ENCODE measurements at places on chromosomes 13 and 19. TPM values are rescaled to one million over a fixed set of nuclear protein-coding genes. Genes with fewer than 3 reads are reported as not detected.

The TMC4 gene
- 1.1 TPM for polyA plus RNA-seq

The KLK3 gene
- polyA plus RNA-seq, result not detected

The OR7D2 gene
- not detected for polyA plus RNA-seq

DNA sequence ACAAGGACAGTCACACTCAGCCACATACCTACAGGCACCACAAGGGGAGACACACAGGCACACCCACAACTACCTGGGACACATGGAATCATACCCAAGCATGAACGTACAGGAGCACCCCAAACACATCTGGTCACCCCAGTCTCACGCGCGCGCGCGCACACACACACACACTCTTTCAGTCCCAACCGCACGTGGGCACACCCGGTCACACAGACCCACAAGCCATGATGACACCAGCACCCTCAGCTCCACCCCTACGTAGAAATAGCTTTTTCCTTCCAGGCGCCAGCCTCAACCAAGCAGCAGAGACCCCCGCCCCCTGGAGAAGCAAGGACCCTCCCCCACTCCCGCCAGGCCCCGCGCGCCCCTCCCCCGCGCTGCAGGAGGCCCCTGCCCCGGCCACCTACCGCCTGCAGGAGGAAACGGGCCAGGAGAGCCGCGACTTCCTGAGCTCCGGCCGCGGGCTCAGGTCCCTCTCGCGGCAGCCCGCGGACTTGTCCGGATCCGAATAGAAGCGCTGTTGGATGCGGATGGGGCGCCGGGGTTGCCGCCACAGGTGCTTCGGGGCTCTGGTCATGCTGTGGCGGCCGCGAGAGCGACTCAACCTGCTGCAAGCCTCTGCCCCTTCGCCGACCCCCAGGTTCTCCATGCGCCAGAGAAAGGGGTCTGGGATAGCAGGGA, 6.4 kb upstream of the PDE4C start:
- DNase-seq, result no peak

DNA sequence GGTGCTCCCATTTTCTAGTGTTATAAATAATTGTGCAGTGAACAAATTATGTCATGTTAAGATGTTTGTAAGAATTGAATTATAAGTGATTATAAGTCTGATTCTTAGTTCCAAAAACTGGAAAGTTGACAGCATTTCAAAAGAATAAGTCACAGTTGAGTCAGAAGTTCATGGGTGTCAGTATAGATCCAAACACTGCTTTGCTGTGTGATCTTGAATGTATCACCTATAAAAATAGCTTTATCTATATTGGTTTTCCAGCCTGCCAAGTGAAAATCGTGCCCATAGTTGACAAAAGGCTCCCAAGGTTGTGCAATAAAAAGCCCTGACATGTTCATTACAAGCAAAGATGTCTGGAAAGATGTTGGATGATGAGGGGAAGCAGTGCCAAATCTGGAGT, 336.0 kb downstream of the MTUS2 start:
- no peak for DNase-seq

DNA sequence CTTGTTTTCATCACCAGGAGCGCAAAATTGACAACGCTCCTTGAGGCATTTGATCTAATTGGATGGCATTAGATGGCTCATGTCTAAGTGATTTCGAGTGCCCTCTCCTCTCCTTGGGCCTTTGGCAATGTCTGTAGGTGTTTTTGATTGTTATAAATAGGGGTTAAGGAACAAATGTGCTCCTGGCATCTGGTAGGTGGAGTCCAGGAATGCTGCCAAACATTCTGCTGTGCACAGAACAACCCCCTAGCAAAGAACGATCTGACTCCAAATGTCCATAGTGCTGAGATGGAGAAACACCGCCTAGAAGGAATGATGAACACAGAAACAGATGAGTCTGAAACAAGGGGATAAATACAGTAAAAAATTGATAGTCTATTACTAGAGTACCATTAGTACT, 68.0 kb upstream of the C1QTNF9B start:
- DNase-seq, result no peak

- DNase-seq, result no peak
Measured at GRCh38 chr13:60575142-60575541, 178.1 kb downstream of the TDRD3 start.

DNA sequence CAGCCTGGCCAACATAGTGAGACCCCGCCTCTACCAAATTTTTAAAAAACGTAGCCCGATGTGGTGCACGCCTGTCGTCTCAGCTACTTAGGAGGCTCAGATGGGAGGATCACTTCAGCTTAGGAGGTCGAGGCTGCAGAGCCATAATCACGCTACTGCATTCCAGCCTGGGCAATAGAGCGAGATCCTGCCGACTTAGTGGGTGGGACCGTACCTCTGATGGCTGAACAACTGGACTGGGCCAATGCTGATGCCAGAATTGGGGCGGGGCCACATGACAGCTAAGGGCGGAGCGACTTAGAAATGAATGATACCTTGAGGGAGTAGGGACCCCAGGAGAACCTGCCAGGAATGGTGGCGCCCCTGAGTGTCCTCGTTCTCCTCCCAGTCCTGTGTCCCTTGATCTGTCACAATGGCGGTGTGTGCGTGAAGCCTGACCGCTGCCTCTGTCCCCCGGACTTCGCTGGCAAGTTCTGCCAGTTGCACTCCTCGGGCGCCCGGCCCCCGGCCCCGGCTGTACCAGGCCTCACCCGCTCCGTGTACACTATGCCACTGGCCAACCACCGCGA, 3.6 kb downstream of the LTBP4 start:
- DNase-seq, result no peak

DNA sequence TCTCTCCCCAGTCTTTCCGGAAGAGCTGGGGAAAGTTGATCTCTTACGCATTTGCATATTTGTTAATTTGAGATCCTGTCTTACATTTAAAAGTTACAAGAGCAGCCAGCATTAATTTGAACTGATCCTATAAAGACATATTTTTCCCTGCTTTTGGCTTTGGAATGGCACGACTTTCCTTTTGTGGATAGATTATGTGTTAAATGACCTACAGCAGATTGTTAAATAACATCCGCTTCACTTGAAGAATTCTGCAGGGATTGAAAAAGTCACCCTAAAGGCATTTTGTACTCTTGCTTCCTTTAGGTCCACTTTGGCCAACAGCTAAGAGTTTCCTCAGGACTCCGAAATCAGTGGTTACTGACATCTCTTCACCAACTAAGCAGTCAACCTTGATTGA, 334.0 kb downstream of the TBC1D4 start:
- DNase-seq, result no peak

DNA sequence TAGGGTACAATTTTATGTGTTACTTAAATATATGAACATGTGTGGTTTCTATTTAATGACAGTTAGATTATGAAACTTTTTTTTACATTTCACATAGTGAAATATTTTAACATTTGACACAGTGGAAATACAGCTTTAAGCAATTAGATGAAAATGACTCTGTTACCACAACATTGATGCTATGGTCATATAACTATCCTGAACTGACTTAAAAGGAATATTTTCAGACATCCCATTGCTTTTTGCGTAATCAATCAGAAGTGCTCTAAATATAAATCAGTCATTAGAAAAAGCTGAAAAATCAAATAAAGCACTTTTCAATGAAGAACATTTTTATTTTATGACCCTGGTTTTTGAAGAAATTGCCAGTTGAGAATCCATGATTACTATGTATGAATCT, 80.3 kb downstream of the UFM1 start:
- DNase-seq, result no peak

- no peak for DNase-seq
Measured at GRCh38 chr19:2050349-2050990, 574 bp downstream of the MKNK2 start.

DNA sequence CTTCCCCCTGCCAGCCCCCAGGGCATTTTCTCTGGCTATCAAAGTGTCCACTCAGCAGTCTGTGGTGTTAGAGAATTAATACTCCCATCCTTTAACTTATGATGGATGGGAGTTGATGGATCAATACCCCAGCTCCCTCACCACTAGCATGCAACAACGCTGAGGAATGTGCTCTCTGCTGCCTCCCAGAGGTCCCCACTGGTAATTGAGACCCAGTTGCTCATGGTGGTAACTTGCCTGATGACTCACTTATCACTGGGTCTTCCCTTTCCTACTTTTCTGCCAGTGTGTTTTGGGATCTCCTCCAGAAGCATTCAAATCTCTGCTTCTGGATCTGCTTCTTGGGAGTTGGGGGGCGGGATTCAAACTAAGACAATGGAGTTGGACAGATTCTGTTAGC, 20.3 kb upstream of the CACNA1A start:
- peak; percentile 18 for DNase-seq

DNA sequence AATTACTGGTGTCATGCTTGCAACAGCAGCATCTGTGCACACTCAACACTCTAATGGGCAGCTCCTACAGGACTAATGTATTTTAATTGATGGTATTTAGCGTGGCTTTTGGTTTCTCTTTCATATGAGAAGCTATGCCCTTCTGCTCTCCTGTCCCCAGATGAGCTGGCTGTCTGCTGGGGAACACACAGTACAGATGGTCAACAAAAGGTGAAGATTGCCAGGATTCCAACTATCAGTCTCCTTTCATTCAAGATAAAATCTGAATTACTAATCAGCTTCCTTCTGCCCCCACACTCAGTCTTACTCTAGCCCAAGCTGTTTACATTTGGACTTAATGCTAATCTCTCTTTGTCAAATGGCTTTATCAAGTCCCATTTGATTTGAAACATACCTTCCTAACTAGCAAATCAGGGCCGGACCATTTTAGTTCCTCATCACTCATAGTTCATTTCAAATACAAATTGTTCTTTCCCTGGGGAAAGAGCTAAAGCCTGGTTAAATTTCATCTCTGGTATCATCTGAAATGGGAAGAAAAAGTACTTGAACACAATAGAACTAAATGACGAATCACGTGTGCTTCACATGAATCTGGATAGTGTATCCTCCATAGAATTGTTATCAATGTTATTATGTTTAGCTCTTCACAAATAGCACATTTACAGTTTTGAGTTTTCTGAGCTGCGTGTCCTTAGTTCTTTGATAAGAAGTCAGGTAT, 988.0 kb downstream of the PCDH17 start:
- no peak for DNase-seq

DNA sequence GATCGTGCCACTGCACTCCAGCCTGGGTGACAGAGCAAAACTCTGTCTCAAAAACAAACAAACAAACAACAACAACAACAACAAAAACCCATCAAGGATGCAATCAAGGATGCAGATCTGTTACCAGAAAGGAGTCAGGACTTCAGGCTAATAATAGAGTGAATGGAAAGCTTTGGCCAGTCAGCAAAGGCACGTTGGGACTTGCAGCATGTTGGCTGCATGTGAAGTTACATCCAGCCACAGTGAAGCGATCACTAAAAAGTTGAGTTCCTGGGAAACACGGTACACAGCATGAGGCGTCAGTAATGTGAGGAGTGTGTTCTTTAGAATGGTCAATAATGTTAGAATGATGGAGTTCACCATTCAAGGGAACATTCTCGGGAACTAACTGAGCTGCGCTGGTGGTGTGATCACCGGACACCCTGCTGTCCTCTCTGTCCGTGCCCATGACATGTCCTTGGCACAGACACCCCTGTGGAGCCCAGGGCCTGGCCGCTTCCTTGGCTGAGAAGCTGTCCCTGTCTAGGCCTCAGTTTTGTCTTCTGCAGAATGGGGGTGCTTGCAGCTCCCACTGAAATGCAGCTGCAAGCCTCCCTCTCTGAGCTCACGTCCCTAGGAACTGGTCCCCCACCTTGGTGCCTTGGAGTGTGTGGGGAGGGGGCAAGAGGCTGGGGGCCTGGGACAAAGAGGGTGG, 2.3 kb upstream of the LGALS7B start:
- DNase-seq, result no peak

DNA sequence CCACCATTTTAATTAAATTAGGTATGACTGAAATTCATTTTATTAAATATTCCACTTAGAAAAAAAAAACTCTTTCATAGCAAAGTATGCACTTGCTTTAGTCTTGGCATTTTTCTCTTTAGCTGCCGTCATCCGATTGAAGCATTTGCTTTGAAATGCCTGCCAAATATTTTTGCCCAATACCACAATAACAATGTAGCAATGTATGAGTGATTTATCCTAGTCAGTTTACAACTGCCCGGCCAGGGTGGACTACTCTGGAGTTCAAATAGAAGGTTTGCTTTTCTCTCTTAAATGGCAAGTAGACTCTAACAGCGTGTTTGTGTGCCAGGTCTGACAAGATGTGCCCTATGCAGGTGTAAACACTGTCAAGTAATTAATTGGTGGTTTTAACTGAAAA, 675.3 kb upstream of the SGCG start:
- no peak for DNase-seq

- no peak for DNase-seq
Measured at GRCh38 chr13:33870046-33870668, 52.2 kb downstream of the RFC3 start.

The ADPRHL1 gene
- 0.67 TPM for polyA plus RNA-seq

The SHISA7 gene
- not detected for polyA plus RNA-seq

The DCT gene
- polyA plus RNA-seq, result not detected

DNA sequence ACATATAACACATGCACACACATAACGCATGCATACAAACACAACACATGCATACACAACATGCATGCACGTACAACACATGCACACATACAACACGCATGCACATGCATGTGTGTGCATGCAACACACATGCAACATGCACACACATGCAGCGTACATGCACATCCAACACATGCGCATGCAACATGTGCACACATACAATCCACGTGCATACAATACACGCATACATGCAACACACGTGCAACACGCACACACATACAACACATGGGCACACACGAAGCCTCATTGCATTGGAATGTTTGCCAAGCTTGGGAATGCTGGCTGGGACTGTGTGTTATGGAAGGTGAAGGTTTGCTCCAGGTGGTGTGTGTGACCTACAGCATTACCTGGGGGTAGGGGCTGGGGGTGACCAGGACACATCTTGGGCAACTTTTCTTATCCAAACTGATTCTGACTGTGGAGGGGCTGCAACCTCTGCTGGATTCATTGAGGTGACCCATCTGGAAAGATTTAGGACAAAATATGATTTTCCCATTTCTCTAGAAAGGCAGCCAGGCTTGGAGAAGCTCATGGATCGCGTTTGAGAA, 58.9 kb downstream of the SPACA7 start:
- no peak for DNase-seq

- DNase-seq, result no peak
Measured at GRCh38 chr13:92461402-92461801, 765.2 kb upstream of the GPC6 start.

The KIR2DL3 gene
- polyA plus RNA-seq, result not detected

The DHRS12 gene
- polyA plus RNA-seq, result 1.6 TPM

GRCh38 chr13:104286566-104287290, 1220.5 kb upstream of the SLC10A2 start:
- DNase-seq, result no peak

The CBY2 gene
- polyA plus RNA-seq, result not detected

The PTH2 gene
- polyA plus RNA-seq, result not detected

DNA sequence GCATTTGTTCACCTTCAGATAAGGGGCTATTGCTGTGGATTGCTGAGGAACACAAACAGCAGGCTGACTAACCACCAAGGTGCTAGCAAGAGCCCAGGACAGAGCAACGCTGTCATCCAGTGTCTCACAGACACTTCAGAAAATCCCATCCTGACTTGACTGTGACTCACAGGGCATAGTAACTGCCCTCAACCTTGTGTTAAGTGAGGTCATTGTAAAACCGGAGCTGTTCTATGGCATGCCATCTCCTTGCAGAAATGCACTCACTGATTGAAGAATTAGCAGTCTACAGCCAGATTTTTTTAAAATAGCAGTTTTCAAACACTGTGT, 51.1 kb downstream of the TNFRSF19 start:
- DNase-seq, result peak; percentile 96

The ZNF730 gene
- polyA plus RNA-seq, result 0.39 TPM
